Activated CD4-positive, CD25-positive, alpha-beta regulatory T cell treated with anti-CD3 and anti-CD28 coated beads, Interleukin-2, amount 50 U/mL, for 24 hours (primary cell): ENCODE measurements at places on chromosomes 2 and 18.

DNA sequence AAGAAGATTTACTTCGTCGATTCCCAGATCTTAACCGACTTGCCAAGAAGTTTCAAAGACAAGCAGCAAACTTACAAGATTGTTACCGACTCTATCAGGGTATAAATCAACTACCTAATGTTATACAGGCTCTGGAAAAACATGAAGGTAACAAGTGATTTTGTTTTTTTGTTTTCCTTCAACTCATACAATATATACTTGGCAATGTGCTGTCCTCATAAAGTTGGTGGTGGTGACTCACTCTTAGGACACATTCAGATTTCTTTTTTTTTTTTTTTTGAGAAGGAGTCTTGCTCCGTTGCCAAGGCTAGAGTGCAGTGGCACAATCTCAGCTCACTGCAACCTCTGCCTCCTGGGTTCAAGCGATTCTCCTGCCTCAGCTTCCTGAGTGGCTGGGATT lies 26.8 kb downstream of the MSH2 start:
- no peak for ATAC-seq

- ATAC-seq: no peak
These were observed 819.2 kb downstream of the SATB2 start for GRCh38 chr2:198638577-198638976.

DNA sequence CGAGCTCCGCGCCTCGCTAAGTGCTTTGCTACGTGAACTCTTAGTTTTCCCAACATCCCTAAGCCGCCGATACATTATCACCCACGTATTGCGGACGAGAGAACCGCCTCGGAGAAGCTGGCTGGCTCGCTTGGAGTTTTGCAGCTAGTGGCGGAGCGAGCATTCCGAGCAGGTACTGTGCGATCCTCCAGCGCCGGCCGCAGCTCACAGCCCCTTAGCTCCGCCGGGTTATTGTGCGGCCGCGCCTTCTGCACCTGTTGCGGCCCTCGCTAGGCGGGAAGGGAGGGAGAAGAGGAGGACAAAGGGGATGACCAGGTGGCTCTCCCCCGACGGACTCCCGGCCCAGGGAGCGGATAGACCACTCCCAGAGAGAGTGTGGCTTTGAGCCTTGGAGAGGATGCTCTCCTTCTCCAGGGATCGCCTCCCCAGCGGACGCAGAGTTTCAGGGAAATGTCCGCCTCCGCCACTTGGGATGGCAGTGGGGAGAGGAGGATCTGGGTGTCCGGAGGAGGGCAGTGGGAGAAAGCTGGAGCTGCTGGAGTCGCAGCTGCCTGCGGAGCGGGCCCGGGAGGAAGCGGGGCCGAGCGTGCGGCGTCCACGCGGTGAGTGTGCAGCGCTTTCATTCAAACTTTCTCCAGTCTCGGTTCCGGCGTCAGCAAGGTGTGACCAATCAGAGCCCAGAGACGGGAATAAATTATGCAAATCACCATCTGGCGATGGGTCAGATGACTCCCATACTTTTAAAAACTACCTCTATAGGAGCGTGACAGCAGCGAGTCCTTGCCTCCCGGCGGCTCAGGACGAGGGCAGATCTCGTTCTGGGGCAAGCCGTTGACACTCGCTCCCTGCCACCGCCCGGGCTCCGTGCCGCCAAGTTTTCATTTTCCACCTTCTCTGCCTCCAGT lies at the start of gene LIPG:
Gene LIPG, plus strand, starts transcription at position 769 of the 905 bp plus-strand sequence. CDS start 252 bp downstream, outside the sequence.
- ATAC-seq: peak; percentile 77

DNA sequence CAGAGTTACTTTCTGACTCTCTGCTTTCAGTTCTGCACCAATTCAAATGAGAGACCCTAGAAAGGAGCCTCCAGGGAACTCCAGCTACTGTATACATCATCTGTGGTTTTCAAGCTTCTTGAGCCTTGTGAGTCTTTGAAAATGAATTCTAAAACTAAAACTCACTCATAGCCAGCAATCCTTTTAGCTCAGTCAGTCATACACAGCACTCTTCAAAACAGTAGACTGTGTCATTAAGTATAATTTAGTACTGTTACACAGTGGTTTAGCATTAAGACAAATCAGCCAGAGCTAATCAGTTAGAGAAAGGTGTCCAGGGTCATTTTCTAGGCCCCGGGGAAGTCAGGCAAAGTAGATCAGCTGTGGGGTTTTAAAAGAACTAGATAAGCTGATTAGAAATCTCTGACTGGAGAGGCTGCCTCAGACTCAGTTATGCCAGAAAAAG lies 322.1 kb upstream of the THUMPD2 start:
- ATAC-seq: no peak

GRCh38 chr2:214019229-214019972 lies 391.5 kb upstream of the VWC2L start:
- ATAC-seq: peak; percentile 74

DNA sequence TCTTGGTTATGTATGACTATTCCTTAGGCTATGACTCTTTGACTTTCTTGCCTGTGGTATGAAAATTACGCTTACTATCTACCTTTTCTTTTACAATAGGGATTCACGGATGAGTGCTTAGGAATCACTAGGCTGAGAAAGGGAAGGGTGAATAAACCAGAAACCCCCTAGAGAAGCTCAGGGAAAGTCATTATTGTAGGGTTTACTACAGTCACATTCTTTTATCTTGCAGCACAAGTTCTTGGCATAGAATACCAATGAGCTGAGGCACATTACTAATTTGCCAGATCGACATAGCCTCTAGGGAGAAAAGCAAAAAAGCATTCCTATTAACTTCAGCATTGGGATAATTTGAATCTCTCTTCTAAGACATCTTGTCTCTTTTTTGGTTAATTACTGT lies 103.3 kb downstream of the ST6GAL2 start:
- ATAC-seq: no peak

DNA sequence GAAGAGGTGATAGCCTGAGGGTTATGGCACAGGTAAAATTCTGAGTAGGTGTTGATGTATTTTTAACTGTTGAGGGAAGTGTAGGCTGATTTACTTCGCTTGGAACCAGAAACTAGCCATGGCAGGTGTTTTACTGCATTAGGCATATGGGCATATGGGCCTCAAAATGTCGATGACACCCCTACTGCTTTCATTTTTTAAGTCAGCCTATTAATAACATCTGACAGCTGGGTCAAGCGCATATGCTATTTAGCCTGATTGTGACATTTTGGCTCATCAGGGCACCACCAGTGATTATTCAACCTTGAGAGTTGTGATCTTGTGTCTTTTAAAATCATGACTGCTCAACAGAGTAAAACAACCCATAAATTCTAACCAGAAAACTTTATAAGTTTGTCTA lies 1396.9 kb upstream of the NXPH2 start:
- ATAC-seq: no peak

DNA sequence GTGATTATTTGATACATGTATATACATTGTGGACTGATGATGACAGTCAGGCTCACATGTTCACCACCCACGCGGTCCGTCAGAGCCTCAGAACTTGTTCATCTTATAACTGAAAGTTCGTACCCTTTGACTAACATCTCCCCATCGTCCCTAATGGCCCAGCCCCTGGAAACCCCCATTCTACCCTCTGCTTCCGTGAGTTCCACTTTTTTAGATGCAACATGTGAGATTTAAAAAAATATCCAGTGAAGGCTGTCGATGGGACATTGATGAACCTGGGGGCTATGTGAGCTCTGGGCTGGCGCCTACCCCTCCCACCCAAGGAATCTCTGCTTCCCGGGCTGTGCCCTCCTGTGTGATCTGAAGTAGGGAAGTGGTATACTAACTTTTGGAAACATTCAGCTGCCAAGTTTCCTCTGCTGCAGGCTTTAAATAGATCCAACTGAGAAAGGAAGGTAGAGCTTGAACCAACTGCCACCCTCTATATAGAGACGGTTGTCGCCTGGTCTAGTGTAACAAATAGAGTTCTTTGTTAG lies 163.8 kb downstream of the FAM210A start:
- ATAC-seq: peak; percentile 91

- no peak for ATAC-seq
These were observed 27.4 kb downstream of the ASB18 start for GRCh38 chr2:236236559-236237452.

GRCh38 chr2:7849027-7849426 lies 832.8 kb upstream of the ID2 start:
- no peak for ATAC-seq

GRCh38 chr18:6107794-6108193 lies 212.5 kb upstream of the TMEM200C start:
- no peak for ATAC-seq

DNA sequence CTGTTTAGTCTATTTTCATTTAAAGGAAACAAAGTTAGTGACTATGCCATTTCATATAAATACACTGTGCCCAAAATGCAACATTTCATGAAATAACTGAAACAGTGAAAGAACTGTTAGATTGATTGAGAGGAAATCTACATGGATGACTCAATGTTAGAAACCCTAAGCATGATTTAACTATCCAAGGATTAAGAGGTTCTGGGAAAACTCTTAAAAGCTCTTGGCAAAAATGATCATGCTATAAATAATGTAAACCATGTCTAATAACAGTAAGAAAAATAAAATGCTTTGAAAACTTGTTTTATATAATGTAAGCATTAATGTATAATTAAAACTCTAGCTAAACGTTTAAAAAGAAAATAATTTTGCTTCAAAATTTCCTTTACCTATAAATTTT lies 23.5 kb downstream of the MMADHC start:
- ATAC-seq: no peak

GRCh38 chr2:10863837-10864236 lies 47.9 kb upstream of the KCNF1 start:
- no peak for ATAC-seq

GRCh38 chr2:141137122-141137693 lies 993.6 kb downstream of the LRP1B start:
- ATAC-seq: no peak

GRCh38 chr2:177076636-177077179 lies 135.9 kb upstream of the HNRNPA3 start:
- ATAC-seq: no peak

GRCh38 chr2:68320118-68320641 lies 431 bp upstream of the CNRIP1 start:
- ATAC-seq: no peak

DNA sequence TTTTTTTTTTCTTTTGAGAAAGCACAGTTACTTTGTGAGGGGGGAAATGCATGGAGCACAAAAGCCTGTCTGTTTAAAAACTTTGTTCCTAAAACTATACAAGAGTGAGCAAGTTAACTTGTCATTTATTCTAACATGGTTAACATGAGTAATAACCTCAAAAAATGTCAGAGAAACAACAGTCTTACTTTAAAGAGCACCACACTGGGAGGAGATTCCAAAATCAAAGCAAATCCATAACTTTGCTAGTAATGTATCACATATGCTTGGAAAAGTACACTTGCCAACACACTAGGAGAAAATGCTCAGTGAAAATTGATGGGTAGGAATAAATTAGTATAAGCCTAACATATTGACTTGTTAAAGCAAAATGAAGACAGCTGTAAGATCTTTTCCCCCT lies 157.1 kb downstream of the PRPF40A start:
- ATAC-seq: no peak
